ENCODE measurements at places on chromosomes 16 and 17. TPM values are rescaled to one million over a fixed set of nuclear protein-coding genes. Genes with fewer than 3 reads are reported as not detected.

The RPL13 gene
- total RNA-seq = 3,937 TPM

The SHBG gene
- not detected for total RNA-seq

DNA sequence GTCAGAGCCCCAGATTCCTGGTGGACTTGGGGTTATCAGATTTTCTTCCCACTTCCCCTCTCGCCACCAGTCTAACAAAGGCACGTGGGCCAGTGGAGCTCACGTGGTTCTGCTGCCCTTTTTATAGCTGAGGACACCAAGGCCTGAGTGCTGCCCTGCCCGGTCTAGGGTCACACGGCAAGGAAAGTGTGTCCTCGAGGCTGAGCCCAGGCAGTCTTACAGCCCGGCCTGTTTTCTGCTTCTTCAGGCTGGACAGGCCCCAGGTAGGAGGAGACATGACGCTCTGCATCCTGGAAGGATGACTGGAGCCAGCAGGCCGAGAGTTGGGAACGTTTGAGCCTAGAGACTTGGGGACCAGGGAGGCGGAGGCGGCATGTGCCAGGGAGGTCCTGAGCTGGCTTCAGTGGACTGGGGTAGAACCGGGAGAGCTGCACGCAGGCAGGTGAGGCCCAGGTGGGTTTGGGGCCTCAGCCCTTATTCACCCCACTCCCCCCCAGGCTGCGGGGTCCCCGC lies 3.5 kb downstream of the CTRB1 start:
- H3K27me3 ChIP-seq = peaks cover 17% of the 10 kb centered on the region
- H3K27ac ChIP-seq = no peak overlapping the region
- no peaks in the 10 kb centered on the region for H3K36me3 ChIP-seq
- DNase-seq = no peak
- no peaks in the 10 kb centered on the region for H3K4me1 ChIP-seq

DNA sequence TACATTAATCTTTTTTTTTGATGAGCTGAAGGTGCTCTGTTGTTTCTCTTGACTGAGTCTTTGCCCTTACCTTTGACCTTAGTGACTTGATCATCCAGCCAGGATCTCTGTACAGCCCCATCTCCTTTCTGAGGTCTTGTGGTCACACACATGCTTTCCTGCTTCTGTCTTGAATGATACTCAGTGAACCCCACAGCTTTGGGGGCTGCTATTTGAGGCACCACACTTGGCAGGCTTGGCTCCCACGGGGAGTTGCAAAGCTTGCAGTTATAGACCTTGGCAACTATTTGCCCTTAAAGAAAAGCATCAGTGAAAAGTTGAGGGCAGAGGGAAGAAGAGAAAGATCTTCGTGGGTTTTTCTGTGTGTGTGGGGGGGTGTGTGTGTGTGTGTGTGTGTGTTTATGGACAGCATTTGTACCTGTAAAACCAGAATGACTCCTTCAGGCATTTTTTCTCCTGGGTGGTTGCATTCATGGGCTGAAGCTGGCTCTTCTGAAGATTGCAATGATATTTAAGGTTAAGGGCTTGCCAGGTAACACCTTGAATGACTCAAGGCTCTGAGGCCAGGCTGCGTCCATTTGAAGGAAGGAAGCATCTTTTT lies 101.6 kb downstream of the MSI2 start:
- H3K27me3 ChIP-seq = no peaks in the 10 kb centered on the region
- peaks cover 16% of the 10 kb centered on the region for H3K4me1 ChIP-seq
- peak; percentile 52 for DNase-seq
- H3K27ac ChIP-seq = peak overlapping the region; percentile 79
- no peak overlapping the region for H3K4me3 ChIP-seq

DNA sequence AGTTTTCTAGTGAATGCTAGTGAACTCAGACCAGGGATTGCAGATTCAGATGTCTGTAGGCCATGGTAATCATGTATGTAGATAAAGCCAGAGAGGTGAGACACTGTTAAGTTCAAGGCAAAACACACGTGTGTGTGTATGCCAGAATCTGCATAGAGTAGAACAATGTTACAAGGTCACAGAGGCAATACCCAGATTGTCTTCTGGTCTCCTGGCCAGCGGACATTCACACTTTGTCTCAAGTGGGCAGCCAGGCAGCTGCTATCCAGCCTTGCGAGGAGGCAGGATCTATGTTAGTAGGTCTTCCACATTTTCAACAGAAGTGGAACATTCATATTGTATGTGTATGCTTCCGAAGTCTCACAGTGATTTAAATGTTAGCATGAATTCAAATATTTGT lies 244.4 kb downstream of the FTO start:
- no peaks in the 10 kb centered on the region for H3K36me3 ChIP-seq
- no peaks in the 10 kb centered on the region for H3K27me3 ChIP-seq
- H3K27ac ChIP-seq = no peak overlapping the region
- peaks cover 28% of the 10 kb centered on the region for H3K4me1 ChIP-seq

DNA sequence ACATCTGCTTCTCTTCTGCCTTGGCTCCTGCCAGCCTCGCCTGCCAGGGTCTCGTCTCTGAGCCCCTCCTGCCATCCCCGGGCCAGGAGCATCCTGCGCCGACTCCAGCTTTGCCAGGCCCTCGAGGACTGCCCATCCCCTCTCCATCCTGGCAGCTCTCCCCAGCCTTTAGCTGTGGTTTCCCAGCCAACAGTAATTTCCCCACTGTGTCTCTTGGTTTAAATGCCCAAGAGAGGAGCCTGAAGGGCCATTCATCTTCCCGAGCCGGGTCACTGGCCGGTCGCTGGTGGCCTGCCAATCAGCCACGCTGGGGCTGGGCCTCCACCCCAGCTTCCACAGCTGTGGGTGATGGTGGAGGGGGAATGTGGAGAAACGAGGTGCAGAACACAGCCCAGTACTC lies 47.8 kb downstream of the MRC2 start:
- H3K27me3 ChIP-seq = no peaks in the 10 kb centered on the region
- DNase-seq = no peak
- peaks cover 9% of the 10 kb centered on the region for H3K4me1 ChIP-seq
- H3K36me3 ChIP-seq = peaks cover 9% of the 10 kb centered on the region
- H3K27ac ChIP-seq = no peak overlapping the region

GRCh38 chr17:40443988-40444899 lies 994 bp downstream of the IGFBP4 start:
- peak overlapping the region; percentile 93 for H3K27ac ChIP-seq
- no peak for DNase-seq
- peaks cover 64% of the 10 kb centered on the region for H3K4me1 ChIP-seq
- peaks cover 22% of the 10 kb centered on the region for H3K27me3 ChIP-seq

- peaks cover 67% of the 10 kb centered on the region for H3K36me3 ChIP-seq
- H3K4me1 ChIP-seq = peaks cover 5% of the 10 kb centered on the region
- H3K27ac ChIP-seq = peak overlapping the region; percentile 60
Observed at GRCh38 chr16:70573451-70574121, 50.0 kb downstream of the SF3B3 start.

DNA sequence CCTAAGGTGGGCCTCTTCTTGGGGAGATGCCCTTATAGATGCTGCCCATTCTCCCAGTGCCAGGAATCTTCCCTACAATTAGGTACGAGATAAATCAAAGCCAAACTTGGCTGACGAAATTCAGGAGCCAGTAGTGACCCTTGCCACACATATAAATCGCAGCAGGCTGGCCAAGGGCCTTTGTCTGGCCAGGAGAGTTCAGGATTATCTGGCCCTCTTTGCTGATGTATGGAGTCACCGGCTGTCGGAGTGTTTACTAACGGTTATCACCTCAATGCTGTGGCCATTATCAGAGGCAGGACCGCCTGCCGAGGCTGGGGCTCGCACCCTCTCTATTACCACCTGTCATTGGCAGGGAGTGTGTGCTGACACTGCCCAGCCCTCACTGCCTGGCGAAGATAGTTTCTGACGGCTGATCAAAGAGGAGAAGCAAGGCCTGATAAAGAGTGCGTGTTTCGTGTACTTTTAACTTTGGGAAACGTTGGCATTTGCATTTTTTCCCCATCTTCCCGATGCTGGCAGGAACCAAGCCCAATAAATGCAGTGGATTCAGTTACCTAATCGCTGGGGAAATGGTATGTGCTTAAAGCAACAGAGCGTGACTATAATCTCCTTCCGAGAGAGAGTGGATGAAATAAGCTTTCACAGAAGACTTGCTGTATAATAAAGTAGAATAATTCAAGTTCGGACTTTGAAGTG lies 32.8 kb upstream of the TBX2 start:
- peaks cover 13% of the 10 kb centered on the region for H3K4me1 ChIP-seq
- H3K27me3 ChIP-seq = no peaks in the 10 kb centered on the region
- H3K36me3 ChIP-seq = peaks cover 16% of the 10 kb centered on the region
- no peak overlapping the region for H3K4me3 ChIP-seq
- DNase-seq = peak; percentile 47
- H3K27ac ChIP-seq = no peak overlapping the region

DNA sequence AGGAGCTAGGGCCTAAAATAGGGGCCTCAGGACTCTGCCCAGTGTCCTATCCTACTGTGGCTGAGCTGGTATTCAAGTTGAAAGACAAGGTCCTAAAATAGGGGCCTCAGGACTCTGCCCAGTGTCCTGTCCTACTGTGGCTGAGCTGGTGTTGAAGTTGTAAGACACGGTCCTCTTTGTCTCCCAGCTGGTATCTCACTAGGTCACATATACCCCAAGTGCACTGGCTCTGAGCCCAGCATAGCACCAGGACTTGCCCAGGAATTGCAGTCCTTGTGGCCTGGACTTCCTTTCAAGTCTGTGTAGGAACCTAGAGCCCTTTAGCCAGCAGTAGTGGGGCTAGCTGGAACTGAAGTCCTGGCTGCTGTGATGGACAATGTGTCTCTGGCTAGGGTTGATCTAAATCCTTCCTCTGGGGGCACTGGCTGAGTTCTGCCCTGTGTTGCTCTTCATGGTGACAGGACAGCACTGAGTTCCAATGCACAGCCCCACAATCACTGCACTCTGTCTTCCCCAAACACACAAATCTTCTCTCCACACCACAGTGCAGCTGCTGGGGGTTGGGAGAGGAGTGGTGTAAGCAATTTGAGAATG lies 260.5 kb downstream of the HAPSTR1 start:
- no peak for DNase-seq
- no peaks in the 10 kb centered on the region for H3K4me1 ChIP-seq
- H3K4me3 ChIP-seq = no peak overlapping the region
- no peaks in the 10 kb centered on the region for H3K27me3 ChIP-seq
- no peak overlapping the region for H3K27ac ChIP-seq

DNA sequence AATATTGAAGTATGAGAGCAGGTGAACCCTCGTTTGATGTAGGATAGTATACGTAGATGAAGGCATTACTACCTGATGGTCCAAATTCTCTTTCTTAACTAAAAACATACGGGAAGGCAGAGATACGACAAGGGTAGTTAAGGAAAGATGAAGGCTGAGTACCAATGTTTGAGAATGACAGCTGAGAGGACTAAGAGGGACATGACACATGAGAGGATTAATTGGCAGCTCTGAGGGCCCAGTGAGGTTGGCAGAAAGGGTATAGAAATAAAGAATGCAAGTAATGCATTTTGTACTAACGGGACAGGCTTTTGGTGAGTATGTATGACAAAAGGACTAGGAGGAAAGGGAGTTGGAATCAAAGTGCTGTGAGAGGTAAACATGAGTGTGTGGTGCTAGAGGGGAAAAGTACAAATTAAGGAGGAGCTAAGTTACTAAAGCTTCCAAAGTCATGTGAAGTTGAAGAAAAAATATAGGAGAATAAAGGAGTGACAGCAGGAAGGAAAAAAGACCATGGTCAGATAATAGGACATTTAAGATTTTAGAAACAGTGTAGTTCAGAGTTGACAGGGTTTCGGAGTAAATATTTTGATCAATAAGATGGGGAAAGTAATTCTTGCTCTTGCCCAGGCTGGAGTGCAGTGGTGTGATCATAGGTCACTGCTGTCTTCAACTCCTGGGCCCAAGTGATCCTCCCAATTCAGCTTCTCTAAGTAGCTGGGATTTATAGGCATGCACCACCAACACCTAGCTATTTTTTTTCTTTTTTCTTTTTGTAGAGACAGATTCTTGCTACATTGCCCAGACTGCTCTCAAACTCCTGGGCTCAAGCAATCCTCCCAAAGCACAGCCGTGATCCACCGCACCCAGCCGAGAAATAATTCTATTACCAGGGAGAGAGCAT lies 43.1 kb upstream of the ITGA2B start:
- peaks cover 7% of the 10 kb centered on the region for H3K4me1 ChIP-seq
- H3K36me3 ChIP-seq = peaks cover 84% of the 10 kb centered on the region
- H3K4me3 ChIP-seq = no peak overlapping the region
- DNase-seq = no peak

The GPR139 gene
- total RNA-seq = not detected

- peak; percentile 46 for DNase-seq
- H3K27ac ChIP-seq = no peak overlapping the region
- no peaks in the 10 kb centered on the region for H3K27me3 ChIP-seq
- no peak overlapping the region for H3K4me3 ChIP-seq
Observed at GRCh38 chr17:28008513-28008912, 34.0 kb upstream of the NLK start.

The NPIPB13 gene
- total RNA-seq = 3.6 TPM

- H3K27me3 ChIP-seq = no peaks in the 10 kb centered on the region
- H3K36me3 ChIP-seq = no peaks in the 10 kb centered on the region
- H3K4me1 ChIP-seq = peaks cover 37% of the 10 kb centered on the region
Observed at GRCh38 chr17:73228748-73229236, 32.9 kb downstream of the CPSF4L start.

The ALDOC gene
- total RNA-seq = 12.9 TPM

The CDRT15 gene
- not detected for total RNA-seq

The NOL3 gene
- 39.4 TPM for total RNA-seq

DNA sequence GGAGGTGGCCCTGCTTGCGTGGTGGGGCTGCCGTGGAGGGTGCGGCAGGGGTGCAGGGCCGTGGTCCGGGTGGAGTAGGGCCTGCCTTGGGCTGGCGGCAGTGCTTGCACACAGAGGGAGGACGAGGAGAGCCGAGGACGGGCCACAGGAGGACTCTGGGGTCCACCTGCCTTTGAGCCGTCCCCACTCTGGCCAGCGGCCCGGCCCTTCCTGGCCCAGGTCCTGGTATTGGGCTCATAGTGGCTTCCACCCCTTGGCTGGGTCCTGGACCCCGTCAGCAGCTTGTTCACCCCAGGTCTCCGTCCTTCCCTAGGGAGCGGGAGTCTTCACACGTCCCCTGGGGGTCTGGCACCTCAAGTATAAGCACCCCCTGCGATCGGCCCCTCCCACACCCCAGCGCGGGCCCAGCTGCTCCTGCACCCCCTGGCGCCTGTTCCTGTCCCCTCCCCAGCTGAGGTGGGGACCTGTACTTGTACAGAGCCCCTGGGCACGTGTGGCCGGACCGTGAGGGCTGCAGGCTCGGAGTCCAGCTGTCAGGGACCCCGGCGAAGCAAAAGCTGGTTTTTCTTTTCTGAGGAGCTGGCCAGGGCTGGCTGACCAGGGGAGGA lies 40.1 kb downstream of the SOX8 start:
- no peak overlapping the region for H3K4me3 ChIP-seq
- no peaks in the 10 kb centered on the region for H3K4me1 ChIP-seq
- no peak for DNase-seq
- H3K27me3 ChIP-seq = peaks cover 74% of the 10 kb centered on the region
- no peak overlapping the region for H3K27ac ChIP-seq
- H3K36me3 ChIP-seq = no peaks in the 10 kb centered on the region

- H3K4me3 ChIP-seq = no peak overlapping the region
- H3K4me1 ChIP-seq = peaks cover under 1% of the 10 kb centered on the region
- DNase-seq = no peak
- H3K27ac ChIP-seq = no peak overlapping the region
- H3K27me3 ChIP-seq = no peaks in the 10 kb centered on the region
Observed at GRCh38 chr17:57677301-57677700, 67.8 kb downstream of the CCDC182 start.

The CACNG1 gene
- not detected for total RNA-seq
